ENCODE measurements at places on chromosomes 1 and 21.
A peak's percentile ranks its signal among the peaks of the same experiment; 100 is the strongest.

DNA sequence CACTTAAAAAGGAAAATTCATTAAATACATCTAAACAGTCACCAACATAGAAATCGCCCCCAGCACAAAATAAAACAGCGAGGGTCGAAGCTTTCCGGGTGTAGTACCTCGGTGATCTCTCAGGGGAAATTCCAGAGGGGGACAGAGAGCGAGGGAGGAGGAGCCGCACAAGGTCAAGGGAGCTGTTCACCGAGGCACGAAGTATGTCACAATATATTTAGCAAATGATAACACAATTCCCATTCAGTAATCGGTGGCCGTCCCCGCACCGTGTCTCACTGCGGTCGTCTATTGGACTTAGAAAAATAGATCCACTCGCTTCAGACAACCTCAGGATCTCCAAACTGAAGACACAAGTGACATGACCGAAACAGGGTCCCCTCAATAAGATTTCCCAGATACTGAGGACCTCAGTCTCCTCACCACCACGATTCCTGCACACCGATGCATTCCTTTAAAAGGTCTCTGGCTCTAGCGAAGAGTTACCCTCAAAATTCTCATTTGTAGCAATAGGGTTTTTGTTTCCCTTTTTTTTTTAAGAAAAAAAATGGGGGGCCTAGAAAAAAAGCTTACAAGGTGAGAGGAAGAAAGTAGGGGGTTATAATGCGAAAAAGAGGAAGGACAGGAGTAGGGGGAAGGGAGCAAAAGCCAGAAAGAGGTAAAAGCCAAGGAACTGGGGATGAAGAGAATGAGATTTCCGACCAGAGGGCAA, 1.1 kb downstream of the LPGAT1 start:
- DNase-seq = peak; percentile 31

DNA sequence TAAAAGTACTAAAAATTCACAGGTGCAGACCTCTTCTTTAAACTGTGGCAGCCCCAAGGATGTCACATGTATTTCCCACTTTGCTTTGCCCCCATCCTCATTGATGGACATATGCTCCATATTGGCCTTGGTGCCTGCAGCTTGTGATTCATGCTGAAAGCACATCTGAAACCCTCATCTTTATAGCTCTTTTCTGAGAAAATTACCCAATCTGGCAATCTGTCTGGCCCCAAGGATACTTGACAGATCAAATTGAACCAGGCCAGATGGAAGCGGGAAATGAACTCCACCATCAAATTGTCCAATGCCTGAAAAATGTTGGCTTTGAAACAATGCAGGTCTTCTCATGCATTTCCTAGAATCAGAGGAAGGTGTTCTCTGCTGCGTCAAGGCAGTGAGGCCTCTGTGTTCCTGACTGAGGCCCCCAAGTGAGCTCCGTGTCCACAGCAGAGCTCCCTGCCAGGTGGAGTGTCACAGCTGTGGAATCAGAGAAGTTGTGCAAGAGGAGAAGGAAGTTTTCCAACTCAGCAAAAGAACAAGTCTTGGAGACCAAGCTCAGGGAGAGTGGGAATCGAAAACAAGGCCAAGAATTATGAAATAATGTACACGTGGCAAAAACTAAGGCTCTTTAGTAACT, 323.7 kb downstream of the PLPP3 start:
- peak; percentile 73 for DNase-seq

DNA sequence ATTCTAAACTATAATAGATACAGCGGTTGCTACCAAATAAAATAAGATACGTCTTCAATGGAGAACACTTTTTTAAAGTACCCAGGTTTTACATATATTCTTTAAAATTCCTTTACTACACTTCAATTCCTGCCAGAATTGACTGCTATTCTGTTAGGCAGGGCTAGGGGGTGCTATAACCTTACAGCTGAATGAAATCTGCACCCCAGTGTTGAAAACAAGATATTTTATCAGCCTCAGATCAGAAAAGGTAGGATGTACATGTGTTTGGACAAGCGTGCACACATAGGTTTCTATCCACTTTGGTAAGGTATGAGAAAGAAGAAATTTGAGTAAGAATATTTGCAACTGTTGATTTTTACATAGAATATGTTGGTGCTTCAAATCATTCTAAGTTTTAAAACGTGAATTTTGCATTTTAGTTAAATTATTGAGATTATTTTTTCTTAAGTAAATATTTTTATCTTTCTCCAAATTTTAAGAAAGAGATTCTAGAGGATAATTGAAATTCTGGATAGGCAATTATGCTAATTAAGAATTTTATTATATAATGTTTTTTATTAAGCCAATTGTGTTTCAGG, 490.8 kb upstream of the ADGRL4 start:
- DNase-seq = peak; percentile 34

GRCh38 chr1:6041432-6042062, 4.1 kb upstream of the KCNAB2 start:
- DNase-seq = no peak

GRCh38 chr1:57835620-57836019, 411.8 kb upstream of the DAB1 start:
- DNase-seq = peak; percentile 23

- DNase-seq = no peak
Observed at GRCh38 chr1:219359126-219359525, 185.4 kb downstream of the LYPLAL1 start.

DNA sequence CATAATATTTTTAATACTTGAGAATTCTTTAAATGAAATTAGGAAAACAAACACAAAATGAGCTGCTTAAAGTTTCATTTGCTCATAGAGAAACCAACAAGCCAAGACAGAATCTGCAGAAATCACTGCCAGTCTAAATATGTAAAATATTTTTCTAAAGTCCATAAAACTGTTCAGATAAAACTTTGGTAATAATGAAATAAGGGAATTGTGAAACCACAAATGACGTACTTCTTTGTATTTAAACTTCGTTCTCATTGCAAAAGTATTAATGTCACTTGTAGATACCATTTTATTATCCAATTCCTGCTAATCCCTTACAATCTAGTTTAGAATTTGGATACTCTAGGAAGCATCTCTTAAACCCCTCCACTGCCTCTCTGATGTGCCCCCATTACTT, 234.5 kb upstream of the NEGR1 start:
- DNase-seq = no peak

GRCh38 chr1:158972841-158973240, 36.9 kb upstream of the IFI16 start:
- no peak for DNase-seq

- DNase-seq = no peak
Observed at GRCh38 chr1:29894311-29894710, 658.0 kb downstream of the PTPRU start.

- DNase-seq = no peak
Observed at GRCh38 chr21:44677881-44678280, 4.1 kb downstream of the KRTAP12-1 start.

- DNase-seq = no peak
Observed at GRCh38 chr1:227654431-227654830, 80.7 kb downstream of the JMJD4 start.

DNA sequence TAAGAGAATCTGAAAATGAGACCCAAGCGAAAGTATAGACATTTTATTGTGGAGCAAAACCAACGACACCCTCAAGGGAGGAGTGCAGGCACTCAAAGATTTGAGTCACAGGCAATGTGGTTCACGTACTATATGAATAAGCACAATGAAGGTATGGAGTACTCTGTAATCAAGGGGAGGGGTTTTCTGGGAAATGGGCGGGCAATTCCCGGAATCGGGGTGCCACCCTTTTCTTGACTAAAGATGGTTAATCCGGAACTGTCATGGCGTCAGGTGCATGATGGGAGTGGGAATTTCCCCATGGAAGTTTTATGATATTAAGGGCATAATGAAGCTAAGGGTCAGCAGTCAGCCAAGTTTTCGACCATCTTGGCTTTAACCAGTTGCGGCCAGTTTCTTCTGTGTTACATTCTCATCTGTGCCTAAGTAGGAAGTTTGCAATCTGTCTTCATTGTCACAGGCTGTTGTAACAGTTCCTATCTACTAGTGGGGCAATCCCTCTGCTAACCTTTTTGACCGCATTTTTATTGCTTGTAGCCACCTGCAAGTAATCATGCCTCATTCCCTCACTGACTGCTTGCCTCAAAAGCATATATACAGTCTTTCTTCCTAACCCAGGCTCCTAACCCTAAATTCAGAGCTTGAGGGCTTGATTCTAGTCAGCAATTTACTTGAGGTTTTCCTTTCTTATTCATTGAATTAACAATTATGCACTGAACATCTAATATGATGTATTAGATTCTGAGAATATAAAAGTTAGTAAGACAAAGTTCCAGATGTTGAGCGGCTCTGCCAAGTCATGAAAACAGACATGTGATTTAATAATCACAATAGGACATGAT, 775 bp upstream of the AIM2 start:
- peak; percentile 75 for DNase-seq

- peak; percentile 96 for DNase-seq
Observed at GRCh38 chr1:67791686-67792085, 41.6 kb downstream of the GNG12 start.

Data from fibroblast of skin of right biceps (primary cell).